ENCODE measurements at places on chromosomes 5 and 9.

DNA sequence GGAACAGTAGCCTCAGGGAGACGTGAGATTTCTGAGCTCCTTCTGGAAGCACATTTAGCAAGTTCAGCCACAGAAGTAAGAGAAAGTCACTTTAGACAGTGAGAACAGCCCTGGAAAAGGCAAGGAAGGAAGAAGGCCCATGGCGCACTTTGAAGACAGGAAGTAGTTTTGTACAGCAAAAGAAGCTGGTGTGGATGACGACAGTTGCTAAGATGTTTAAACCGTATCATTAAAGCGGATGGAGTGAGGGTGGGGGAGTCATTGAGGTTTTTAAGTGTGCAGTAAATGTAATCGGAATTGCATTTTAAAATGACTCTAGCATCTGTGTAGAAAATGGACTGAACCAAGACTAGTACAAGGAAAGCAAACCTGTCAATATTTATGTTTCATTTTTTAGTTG lies 15.3 kb upstream of the TRPM3 start:
- no peak for DNase-seq

- DNase-seq = no peak
Observed at GRCh38 chr5:9617221-9617620, 12.9 kb downstream of the TAS2R1 start.

- DNase-seq = no peak
Observed at GRCh38 chr9:111237447-111237846, 92.6 kb downstream of the OR2K2 start.

DNA sequence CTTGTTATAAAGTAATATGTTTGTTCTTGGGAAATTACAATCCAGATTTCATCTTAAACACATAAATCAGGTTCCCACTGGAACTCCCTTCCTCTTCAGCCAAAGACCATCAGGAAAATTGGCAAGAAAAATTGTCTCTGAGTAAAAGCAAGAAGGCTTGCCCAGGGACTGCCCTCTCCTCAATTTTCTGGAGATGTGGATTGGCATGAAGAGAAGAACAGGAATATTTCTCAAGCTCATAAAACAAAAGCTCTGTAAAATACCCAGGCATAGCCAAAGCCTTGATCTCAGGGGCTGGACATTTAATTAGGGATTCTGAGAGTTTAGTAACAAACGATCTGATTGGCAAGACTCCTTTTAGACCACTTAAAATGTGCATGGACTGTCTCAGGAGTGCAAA lies 223.4 kb downstream of the ZNF608 start:
- DNase-seq = no peak

DNA sequence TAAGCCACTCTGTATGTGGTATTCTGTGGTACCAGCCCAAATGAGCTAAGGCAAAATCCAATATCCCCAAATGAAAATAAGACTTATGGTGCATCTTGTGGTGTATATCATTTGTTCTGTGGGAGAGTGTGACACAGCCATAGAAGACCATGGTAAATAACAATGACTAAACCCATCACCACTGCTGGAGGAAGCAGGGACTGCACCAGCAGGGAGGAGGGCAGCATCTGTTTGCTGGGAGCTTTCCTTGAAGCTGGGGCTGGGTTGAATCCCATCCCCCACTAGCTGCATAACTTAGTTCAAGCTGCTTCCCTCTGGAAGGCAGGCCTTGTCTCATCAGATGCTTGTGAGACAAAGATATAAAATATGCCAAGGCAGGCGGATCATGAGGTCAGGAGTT lies 14.2 kb downstream of the GADD45G start:
- DNase-seq = no peak

DNA sequence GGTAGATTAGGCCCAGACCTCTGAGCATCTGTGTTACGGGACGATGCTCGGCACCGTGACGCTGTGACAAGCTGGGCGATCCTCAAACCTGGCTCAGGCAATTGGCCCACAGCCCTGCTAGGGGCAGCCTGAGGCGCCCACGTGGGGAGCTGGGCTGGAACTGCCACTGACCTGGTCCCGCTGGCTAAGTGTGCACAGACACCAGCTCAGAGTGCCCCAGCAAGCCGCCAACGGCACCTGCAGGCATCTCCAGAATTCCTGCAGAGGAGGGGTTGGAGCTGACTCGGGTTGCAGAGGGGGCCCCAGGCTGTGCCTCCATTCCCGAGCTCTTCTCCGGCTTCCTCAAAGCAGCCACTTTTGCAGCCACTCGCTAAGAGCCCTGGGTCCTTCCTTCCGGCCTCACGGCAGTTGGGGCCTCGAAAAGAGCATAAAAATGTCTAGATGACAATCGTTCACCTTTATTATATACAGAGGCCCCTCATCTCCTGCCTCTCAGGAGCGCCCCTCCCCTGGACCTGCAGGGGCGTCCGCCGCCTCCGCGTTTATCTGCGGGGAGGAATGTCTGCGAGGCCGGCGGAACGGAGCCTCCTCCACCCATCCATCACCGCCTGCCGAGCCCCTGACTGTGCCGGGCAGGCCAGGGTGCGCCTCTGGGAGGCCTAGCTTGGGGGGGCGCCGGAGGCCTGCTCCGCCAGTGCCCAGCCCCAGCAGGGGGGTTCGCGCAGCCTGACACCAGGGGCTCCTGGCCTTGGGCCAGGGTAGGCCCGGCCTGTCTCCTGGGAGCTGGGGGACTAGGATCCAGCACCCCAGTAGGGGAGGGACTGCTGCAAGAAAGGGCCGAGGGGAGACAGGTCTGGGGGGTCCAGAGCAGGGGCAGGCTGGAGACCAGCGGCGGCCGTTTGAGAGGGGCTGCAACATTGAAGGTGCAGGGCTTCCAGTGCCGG lies 144.9 kb downstream of the BARX1 start:
- no peak for DNase-seq

GRCh38 chr5:1948663-1949191 lies 66.0 kb upstream of the IRX4 start:
- DNase-seq = no peak

GRCh38 chr5:1745796-1746370 lies 53.8 kb downstream of the MRPL36 start:
- DNase-seq = no peak

GRCh38 chr5:39203275-39203922 lies 16.0 kb downstream of the FYB1 start:
- DNase-seq = no peak

GRCh38 chr5:131005963-131006684 lies 158.9 kb downstream of the HINT1 start:
- DNase-seq = no peak

GRCh38 chr5:160036243-160036642 lies 27.3 kb downstream of the TTC1 start:
- no peak for DNase-seq

- DNase-seq = no peak
Observed at GRCh38 chr5:106521701-106522100, 1149.0 kb downstream of the EFNA5 start.

GRCh38 chr9:7316166-7316795 lies 483.3 kb downstream of the DMAC1 start:
- no peak for DNase-seq

- no peak for DNase-seq
Observed at GRCh38 chr9:126448865-126449577, 122.4 kb downstream of the MVB12B start.

GRCh38 chr5:91266184-91266705 lies 116.9 kb downstream of the ARRDC3 start:
- no peak for DNase-seq

DNA sequence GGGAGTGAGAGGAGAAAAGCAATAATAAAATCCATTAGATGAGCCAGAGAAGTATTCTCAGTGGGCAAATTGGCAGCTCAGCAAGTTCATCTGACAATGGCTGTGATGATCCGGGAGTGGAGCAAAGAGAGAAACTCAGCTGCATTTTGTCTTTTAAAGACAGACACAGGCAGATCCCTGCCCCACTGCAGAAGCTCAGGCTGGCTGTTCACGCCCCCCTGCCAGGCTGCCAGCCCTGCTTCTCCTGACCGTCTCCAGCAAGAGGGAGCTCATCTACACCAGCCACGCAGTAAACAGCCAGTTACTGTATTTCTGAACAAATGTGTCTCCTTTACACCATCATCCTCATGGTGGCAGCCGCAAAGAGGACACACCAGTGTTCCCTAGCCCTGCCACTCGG lies 114.3 kb upstream of the SARDH start:
- no peak for DNase-seq

DNA sequence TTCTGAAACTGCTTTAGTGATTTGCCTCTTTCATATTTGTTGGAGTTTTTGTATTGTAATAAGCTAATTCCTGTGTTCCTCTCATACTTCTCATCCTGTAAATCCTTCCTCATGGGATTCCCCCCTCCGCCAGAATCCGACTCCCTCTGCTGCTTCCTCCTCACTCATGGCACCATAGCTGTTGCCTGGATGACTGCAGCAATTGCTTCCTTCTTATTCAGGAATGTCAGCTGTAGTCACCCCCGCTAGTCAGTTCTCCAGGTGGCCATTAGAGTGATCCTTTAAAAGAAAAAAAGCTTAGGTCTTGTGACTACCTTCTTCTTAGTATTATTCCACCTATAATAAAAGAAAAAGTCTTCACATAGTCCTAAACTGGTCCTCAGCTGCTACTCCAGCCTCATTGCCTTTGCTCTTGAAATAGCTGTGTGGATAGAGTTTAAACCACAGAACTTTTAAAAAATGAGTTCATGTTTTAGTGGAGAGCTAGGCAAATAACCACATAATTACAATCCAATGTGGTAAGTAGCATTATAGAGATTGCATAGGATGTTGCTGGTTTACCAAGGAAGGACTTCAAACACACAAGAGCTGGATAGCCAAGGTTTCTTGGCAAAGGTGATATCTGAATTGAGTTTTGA lies 227.3 kb downstream of the KDM4C start:
- DNase-seq = no peak

- no peak for DNase-seq
Observed at GRCh38 chr5:107871023-107871422, 200.3 kb upstream of the EFNA5 start.

GRCh38 chr5:179113143-179113530 lies 53.0 kb downstream of the ZNF354C start:
- no peak for DNase-seq

GRCh38 chr9:125536167-125536772 lies 170.7 kb downstream of the MAPKAP1 start:
- no peak for DNase-seq

GRCh38 chr5:141945511-141946051 lies 12.4 kb downstream of the PCDH12 start:
- no peak for DNase-seq

- DNase-seq = peak; percentile 73
Observed at GRCh38 chr5:134114886-134115805, 665 bp downstream of the TCF7 start.

- no peak for DNase-seq
Observed at GRCh38 chr5:1809416-1810035, 8.3 kb downstream of the NDUFS6 start.

DNA sequence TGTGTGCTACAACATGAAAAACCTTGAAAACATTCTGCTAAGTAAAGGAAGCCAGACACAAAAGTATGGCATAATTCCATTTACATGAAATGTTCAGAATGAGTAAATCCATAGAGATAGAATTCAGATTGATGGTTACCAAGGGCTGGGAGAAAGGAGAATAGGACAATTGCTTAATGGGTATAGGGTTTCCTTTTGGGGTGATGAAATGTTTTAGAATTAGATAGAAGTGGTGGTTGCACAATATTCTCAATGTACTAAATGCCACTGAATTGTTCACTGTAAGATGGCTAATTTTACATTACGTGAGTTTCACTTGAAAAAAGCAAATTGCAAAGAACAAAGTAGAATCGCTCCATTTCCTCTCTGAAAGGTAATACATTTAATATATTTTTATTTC lies 43.0 kb upstream of the GAS1 start:
- DNase-seq = no peak

DNA sequence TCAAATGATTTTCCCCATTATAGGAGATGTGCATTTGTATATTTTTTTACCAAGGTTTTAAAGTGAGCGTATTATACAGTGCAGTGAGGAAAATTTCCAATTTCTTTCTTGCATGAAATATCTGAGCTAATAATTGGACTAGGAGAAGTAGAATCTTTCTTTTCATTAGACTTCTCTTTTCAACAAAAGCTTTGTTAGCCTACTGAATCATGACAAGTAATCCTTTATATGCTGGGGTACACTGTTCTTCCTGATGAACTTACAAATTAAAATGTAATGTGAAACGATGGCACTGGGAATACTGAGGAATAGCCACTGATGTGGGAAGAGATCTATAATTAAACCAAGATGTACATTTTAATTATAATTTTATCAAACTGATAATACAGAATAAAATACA lies 829.6 kb downstream of the PTPRD start:
- no peak for DNase-seq

GRCh38 chr5:136285096-136285855 lies 80.1 kb downstream of the TRPC7 start:
- DNase-seq = no peak

DNA sequence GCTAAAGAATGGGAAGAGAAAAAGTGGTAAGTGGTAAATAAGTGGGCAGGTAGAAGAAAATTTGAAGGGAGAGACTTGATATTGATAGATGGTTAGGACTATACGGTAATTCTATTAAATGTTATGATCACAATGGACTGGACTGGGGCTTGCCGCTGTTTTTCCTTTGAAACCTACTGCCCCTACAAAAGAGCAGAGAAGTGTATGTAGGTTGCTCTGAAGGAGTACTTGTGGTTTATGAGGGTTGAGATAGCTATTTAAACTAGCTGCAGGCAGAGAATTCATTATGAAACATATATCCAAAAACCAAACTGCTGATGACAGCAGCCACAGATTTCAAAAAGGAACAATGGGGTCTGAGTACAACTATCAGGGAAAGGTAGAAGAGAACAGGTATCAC lies 16.8 kb upstream of the HK3 start:
- no peak for DNase-seq

DNA sequence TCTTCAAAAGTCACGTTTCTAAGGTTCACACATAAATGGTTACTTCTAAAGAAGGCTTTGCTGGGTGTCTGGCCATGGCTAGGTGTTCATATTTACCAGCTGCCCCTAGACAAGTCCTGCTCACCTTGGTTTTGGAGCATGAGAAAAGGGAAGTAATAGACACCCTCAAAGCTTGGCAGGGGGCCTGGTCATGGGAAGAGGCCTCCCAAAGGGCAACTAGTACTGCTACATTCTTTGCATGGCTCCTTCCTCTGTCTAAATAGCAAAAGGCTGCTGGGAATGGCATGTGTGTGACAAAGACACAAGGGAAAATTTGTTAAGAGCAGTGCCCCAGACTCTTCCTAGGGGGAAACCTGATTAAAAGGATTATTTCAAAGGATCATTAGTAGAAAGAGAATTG lies 93.4 kb downstream of the NRG2 start:
- no peak for DNase-seq

- DNase-seq = no peak
Observed at GRCh38 chr5:21152611-21153010, 1164.6 kb upstream of the CDH18 start.

DNA sequence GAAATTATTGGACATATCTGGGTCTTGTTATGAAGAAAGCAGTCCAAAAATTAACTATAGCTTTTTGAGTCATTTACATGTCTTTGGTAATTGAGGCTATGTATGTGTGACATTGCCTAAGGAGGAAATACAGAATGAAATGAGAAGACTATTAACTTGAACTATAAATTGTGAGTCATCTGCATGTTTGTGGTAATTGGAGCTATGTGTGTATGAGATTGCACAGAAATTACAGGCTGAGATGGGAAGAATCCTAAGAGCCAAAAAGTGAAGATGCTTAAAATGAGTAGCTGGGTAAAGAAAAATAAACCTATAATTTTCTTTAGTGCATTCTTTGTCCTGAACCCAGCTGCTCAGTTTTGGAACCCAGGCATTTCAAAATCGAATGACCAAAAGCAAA lies 747.6 kb upstream of the EDIL3 start:
- no peak for DNase-seq

- DNase-seq = no peak
Observed at GRCh38 chr5:96333391-96333790, 99.7 kb downstream of the PCSK1 start.

Measured in stimulated activated CD4-positive, alpha-beta T cell treated with anti-CD3 and anti-CD28 coated beads, Interleukin-1b, Interleukin-23, amount 100 ng/mL, for 4 hours (primary cell).